Naive thymus-derived CD4-positive, alpha-beta T cell (primary cell): ENCODE measurements at places on chromosomes 11 and 22. TPM values are rescaled to one million over a fixed set of nuclear protein-coding genes. Genes with fewer than 3 reads are reported as not detected.

The CABP4 gene
- 2.8 and 2.9 TPM in 2 replicates for total RNA-seq

The LRRC4C gene
- not detected for total RNA-seq

The MUC5B gene
- not detected for total RNA-seq

DNA sequence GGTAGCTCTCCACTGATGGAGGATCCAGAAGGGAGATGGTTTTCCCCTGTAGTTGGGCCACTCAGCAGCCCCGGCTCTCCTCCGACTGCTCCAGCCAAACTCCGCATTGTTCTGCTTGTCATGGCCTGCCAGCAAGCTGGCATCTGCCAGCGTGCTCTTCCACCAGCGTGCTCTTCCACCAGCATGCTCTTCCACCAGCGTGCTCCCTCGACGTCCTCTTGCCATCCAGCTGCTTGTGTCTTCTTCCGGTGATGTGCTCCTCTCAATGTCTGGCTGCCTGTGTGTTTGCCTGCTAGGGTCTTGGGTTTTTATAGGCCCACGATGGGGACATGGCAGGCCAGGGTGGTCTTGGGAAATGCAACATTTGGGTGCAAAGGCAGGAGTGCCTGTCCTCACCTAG, 43.5 kb upstream of the GNAZ start:
- no peak for DNase-seq

DNA sequence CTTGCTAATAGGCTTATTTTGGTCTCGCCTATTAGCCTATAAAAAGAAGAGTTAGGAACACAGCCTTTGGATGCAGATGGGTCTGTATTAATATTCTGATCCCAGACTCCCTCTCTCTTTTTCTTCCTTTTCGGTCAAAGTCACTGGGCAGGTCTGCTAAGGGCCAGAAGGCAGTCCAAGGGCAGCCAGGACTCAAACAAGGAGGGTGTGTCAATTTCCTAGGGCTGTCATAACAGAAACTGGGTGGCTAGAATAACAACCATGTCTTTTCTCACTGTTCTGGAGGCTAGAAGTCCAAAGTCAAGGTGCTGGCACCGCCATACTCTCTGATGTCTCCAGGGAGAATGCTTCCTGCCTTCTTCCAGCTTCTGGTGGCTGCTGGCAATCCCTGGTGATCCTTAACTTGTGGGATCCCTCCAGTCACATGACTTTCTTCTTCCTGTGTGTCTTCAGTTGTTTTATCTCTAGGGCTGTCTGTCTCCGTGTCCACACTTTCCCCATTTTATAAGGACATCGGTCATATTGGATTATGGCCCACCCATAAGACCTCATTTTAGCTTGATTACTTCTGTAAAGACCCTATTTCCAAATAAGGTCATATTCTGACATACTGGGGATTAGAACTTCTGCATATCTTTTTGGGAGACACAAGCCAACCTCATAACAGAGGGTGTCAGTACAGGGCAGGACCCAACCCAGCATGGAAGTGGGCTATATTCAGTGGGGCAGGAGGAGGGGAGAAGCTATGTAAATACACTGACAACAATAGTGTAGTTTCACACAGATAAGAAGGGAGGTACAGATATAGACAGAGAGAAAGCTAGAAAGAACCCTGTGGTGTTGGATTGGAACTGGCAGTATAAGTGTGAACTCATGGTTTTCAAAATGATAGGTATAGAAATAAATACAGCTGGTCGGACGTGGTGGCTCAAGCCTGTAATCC, 5.9 kb upstream of the CSF2RB start:
- no peak for DNase-seq

- DNase-seq: no peak
Observed at GRCh38 chr11:111412293-111412692, 33.2 kb upstream of the POU2AF1 start.

DNA sequence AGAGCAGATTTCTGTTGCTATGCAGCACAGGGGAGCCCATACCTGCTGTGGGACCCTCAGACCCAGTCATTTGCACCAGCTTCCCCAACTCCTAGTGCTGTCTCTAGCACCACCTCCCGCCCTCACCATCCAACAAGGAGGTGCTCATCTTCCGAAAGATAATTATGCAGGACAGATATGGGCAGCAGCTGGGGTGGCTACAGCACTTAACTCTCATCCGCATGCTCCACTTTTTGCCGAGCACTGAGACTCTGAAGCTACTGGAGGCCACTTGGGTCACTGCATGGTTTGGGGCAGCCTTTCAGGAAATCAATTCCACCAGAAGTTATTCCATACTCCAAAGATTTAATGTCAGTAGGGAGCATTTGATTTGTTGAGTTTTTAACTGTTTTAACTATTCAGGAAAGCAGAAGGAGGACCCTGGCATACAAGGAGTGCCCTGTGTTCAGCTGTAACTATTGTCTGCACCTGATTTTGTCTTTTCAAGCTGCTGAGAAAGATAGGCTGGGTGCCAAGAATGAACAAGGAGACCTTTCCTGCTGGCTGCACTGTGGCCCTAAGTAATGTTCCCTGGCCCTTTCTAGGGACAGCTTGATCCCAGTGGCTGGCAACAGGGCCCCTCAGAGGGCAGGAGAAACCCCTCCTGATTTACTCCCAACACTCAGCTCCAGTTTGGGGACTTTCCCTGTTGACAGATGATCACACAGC, 67.3 kb upstream of the CSNK2A3 start:
- DNase-seq: no peak

GRCh38 chr11:4480577-4481239, 1.7 kb upstream of the OR52K1 start:
- no peak for DNase-seq

DNA sequence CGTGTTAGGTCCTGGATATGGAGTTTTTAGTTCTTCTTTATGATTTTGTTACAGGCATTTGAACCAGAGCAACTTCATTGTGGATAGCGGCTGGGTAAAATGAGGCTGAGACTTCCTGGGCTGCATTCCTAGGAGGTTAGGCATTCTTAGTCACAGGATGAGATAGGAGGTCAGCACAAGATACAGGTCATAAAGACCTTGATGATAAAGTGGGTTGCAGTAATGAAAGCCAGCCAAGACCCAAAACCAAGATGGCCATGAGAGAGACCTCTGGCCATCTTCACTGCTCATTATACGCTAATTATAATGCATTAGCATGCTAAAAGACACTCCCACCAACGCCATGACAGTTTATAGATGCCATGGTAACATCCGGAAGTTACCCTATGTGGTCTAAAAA, 23.4 kb upstream of the CLMP start:
- no peak for DNase-seq

DNA sequence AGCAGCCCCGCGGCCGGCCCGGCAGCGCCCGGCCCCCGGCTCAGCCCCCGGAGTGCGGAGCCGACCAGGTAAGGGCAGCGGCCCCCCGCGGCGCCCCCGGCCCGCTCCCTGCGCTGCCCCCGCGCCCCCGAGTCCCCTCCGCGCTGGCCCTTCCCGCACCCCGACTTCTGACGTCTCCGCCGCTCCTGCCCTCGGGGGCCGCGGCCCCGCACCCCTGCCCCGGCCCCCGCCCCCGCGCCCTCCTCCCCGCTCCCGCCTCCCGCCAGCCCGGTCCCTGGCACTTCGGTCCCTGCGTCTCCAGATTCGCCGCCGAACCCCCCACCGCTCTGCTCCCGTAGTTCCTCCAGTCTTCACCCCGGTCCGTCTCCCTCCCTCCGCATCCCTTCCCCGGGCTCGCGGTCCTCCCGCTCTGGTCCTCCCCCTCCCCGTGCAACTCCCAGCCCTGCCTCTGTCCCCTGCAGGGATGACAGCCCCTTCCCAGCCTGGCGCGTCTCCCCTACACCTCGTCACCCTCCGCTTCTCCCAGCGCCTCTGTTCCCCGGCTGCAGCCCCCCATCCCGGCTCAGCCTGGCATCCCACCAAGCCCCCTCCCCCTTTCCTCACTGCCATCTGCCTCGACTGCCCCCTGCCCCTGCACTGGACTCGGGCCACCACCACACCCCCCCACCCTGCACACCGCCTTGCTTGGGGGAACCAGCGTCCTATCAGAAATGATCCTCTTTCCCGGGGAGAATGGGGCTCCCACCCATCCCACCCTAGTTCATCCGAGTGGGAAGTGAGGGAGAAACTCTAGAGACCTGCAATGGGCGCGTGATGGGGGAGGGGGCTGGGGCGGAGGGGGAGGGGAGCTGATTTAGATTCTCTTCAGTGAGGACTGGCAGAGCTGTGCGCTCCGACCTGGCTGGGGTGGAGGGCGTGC, 531 bp downstream of the GRIK4 start:
- no peak for DNase-seq

GRCh38 chr11:101346591-101346990, 217.0 kb upstream of the PGR start:
- DNase-seq: no peak

DNA sequence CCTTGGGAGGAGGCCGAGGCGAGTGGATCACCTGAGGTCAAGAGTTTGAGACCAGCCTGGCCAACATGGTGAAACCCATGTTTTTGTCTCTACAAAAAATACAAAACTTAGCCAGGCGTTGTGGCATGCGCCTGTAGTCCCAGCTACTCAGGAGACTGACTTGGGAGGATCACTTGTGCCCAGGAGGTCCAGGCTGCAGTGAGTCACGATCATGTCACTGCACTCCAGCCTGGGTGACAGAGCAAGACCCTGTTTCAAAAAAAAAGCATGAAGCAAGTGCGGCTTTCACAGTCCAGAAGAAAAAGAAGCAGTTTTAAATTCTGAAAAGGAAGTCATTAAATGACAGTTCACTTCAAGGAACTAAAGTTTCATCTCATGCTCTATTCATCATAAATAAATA, 7.1 kb upstream of the LTO1 start:
- DNase-seq: no peak

DNA sequence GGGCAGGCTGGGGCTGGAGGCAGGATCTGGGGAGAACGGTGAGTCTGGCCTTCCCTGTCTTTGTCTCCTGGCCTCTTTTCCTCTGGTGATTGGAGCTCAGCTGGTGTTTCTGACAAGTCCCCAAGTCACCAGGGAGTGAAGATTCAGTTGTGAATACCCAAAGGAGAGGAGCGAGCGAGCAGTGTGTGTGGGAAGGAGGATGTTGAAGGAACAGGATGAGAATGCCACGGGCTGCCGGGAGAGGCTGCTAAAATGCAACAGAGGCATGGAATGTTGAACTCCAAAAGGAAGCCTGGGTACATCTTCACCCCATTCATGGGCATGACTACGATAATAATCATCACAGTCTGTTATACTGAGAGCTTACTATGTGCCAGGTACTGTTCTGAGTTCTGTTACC, 163.3 kb downstream of the CEP164 start:
- no peak for DNase-seq
